ENCODE measurements at places on chromosomes 16 and 17. TPM values are rescaled to one million over a fixed set of nuclear protein-coding genes. Genes with fewer than 3 reads are reported as not detected.

DNA sequence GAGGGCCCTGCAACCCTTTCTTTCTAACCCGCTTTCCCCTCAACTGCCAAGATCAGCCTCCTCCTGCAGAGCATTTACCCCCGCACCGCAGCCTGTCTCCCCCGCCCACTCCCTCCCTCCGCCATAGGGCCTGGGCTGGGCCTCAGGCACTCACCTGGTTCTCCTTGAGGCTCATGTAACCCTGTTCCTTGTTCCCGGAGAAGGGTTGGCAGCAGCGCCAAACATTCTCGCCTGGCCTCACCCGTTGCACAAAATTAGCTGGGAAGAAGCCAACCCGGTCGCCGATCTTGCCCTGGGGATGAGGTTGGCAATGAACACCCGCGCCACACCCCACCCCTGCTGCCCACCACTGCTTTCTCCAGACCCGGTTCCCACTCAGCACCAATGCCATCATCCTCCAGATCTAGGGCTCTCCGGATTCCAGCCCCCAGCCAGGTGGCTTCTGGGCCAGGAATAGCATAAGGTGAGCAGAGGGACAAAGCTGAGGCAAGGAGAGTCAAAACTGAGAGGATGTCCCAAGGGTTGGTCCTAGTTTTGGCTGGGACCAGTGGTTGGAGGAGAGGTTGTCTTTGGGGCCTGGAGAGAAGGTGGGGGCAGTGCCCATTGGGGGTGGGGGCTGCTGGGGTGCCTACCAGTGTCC, 12.8 kb downstream of the STAC2 start:
- peaks cover 85% of the 10 kb centered on the region for H3K27me3 ChIP-seq
- no peaks in the 10 kb centered on the region for H3K4me1 ChIP-seq
- no peak overlapping the region for H3K4me3 ChIP-seq
- no peaks in the 10 kb centered on the region for H3K36me3 ChIP-seq
- no peak overlapping the region for H3K27ac ChIP-seq
- no peak for DNase-seq

DNA sequence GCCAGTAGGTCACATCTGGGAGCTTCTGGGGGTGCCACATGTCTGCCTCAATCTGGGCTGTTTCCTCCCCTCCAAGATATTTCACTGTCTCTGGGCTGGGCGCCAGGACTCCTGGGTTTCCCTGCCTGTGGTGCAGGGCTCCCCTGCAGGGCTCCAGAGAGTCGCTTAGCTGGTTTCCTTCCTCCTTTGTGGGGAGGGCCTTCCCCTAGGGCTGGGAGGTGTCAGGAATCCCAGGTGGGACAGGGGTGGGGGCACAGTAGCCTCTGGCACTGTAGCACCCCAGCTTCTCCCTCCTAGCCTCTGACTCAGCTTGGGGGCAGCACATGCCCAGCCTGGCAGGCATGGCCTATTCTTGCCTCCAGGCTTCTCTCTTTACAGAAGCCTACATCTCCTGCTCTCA, 2.6 kb downstream of the RARA start:
- H3K4me1 ChIP-seq: peaks cover 34% of the 10 kb centered on the region
- peaks cover 5% of the 10 kb centered on the region for H3K27me3 ChIP-seq
- DNase-seq: no peak

DNA sequence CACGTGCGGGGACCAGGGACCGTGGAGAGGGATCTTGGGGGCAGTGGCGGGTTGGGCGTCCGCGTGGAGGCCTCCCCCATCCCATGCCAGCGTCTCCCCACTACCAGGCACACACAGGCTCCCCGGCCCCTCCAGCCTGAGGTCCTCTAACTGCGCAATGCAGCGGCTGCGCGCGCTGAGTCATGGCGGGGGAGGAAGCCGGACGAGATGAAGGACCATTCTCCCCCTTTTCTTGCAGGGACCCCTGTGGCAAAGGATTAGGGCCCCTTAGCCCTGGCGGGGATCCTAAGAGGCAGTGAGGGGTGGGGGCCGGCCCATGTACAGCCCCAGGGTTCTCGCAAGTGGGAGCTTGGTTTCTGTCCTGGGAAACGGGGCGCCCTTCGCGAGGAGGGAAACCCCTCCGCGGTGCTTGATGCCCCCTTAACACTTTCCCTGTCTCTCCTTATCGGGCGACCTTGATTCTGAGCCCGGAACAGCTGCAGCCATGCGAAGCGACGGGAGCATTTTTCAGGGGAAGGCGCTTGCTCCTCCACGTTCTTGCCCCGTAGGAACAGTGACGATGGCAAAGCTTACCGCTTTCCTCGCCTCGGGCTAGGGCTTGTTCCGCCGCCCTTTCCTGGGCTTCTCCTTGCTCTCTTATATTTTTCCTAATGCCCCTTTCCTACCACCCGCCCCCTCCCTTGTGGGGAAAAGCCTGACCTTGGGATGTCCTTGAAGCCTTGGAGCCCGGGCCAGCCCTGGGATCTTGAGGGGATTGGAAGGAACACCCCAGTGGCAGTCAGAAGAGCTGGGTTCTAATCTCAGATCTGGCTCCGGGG, 592 bp downstream of the ALDOA start:
- peak overlapping the region; percentile 91 for H3K27ac ChIP-seq
- peaks cover 43% of the 10 kb centered on the region for H3K4me1 ChIP-seq
- DNase-seq: no peak
- peak overlapping the region; percentile 98 for H3K4me3 ChIP-seq
- H3K27me3 ChIP-seq: no peaks in the 10 kb centered on the region
- H3K36me3 ChIP-seq: peaks cover 18% of the 10 kb centered on the region

The CUEDC1 gene
- 73.7 TPM for total RNA-seq

- no peak overlapping the region for H3K27ac ChIP-seq
- H3K36me3 ChIP-seq: no peaks in the 10 kb centered on the region
- H3K27me3 ChIP-seq: no peaks in the 10 kb centered on the region
- no peak overlapping the region for H3K4me3 ChIP-seq
- H3K4me1 ChIP-seq: no peaks in the 10 kb centered on the region
Observed at GRCh38 chr17:79706931-79707850, 23.6 kb upstream of the ENPP7 start.

The TBC1D28 gene
- total RNA-seq: 0.26 TPM

- peaks cover 7% of the 10 kb centered on the region for H3K4me1 ChIP-seq
- H3K27ac ChIP-seq: no peak overlapping the region
- DNase-seq: no peak
Observed at GRCh38 chr16:23557779-23558702, 514 bp downstream of the UBFD1 start.

DNA sequence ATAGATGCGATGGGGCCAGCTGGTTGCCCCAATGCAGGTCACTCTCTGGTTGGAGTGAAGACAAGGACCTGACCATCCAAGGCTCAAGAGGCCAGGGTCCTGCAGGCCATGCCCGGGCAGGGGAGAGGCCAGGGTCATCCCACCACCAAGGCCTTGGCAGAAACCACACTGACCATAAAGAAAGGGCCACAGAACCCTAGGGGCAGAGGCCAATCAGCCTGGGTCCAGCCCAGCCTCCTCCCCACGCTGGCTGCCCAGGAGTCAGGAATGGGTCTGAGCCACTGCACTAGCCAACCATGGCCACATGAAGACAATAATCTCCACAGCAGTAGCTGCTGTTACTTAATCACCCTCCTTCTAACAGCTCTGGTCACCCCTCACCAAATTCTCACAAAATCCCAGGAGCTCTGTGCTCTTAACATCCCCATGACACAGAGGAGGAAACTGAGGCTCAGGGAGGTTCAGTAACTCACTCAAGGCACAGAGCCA, 10.2 kb upstream of the BCAR1 start:
- H3K27ac ChIP-seq: no peak overlapping the region
- H3K4me3 ChIP-seq: peak overlapping the region; percentile 70
- no peaks in the 10 kb centered on the region for H3K36me3 ChIP-seq
